H1 (cell line): ENCODE measurements at places on chromosomes 11 and 22. TPM values are rescaled to one million over a fixed set of nuclear protein-coding genes. Genes with fewer than 3 reads are reported as not detected.

Gene BTG4
- total RNA-seq = not detected in 2 replicates

Gene CDPF1
- 8.8 and 9.7 TPM in 2 replicates for total RNA-seq

Gene OR8G5
- total RNA-seq = not detected in 2 replicates

Gene C11orf87
- 0.22 and 0.29 TPM in 2 replicates for total RNA-seq

Gene CHORDC1
- 96.6 and 97.1 TPM in 2 replicates for total RNA-seq

Gene CCDC116
- total RNA-seq = not detected in 2 replicates

Gene CEND1
- 5.0 and 5.7 TPM in 2 replicates for total RNA-seq

Gene SERHL2
- total RNA-seq = 2.1 TPM in 1 of 2 replicates, not detected in the other

Gene RTN4RL2
- total RNA-seq = 23.7 and 24.4 TPM in 2 replicates

Gene HTR3A
- 6.5 and 7.5 TPM in 2 replicates for total RNA-seq

Gene KLHL22
- total RNA-seq = 9.3 and 9.4 TPM in 2 replicates

Gene MYO7A
- total RNA-seq = 1.9 and 2.4 TPM in 2 replicates

Gene LZTR1
- 29.8 and 31.0 TPM in 2 replicates for total RNA-seq

DNA sequence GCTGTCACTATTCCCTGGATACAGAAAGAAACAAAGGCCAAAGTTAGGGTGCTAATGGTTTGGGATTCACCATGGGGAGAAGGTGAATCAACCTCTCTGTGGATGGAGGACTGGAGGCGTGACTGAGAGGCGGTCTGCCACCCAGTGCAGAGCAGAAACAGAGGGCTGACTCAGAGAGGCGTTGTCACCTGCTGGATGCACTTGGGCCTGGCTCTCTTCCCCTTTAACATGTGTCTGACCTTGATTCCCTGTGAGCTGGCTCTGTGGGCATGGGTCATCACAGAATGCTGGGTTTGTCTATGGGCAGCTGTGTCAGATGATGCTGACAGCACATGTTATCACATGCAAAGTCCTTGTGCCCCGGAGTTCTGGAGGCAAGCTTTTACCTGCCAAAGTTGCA lies 75.9 kb downstream of the LDLRAD3 start:
- peaks cover 4% of the 10 kb centered on the region for H3K4me1 ChIP-seq
- no peak overlapping the region for H3K4me3 ChIP-seq
- no peaks in the 10 kb centered on the region for H3K27me3 ChIP-seq
- no peak overlapping the region for H3K27ac ChIP-seq

DNA sequence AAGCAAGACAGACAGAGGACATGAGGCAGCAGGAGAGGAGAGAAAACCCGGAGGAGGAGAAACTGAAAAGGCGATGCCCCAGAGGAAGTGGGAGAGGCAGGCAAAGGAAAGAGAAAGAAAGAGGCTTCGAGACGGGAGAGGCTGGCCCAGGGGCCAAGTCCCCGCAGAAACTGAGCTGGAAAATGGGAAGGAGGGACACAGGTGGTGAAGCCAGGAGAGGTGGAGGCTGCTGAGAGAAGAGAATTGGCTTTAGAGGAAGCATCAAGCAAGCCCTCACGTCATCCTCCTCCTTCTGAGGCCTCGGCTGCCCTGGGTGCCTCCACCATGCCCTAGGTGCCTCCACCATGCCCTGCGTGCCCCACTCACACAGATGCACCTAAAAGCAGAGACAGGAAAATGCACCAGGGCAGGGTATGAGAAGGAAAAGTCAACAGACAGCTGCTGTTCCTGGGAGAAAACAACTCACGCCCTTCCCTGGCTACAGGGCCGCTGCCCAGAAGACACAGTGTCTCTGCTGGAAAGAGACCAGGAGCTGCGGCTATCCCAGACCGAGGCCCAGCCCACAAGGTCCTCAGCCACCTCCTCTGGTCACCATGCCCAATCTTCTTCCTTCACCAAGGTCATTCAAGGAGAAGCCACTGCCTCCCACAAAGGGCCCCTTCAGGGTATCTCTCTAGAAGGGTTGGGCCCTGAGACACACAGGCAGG lies 14.3 kb downstream of the FXYD6 start:
- no peaks in the 10 kb centered on the region for H3K36me3 ChIP-seq
- no peak for DNase-seq
- no peak overlapping the region for H3K4me3 ChIP-seq
- no peaks in the 10 kb centered on the region for H3K27me3 ChIP-seq

DNA sequence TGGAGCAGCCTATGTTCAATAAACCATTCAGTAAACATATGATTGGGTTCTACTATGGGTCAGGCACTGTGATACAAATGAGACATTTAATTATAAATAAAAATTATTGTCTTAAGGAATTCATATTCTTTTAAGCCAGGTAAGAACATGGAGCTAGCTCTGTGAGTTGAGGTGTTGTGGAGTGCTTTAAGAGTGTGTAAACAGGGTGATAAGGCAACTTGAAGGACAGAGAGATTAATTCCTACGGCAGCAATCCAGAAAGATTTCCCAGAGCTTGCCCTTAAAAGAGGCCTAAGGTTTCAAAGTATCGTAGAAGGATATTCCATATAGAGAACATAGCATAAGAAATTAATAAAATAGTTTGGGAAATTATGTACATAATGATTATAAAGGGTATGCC lies 126.4 kb upstream of the FAT3 start:
- no peaks in the 10 kb centered on the region for H3K4me1 ChIP-seq
- no peak for DNase-seq
- H3K4me3 ChIP-seq = no peak overlapping the region
- no peaks in the 10 kb centered on the region for H3K27me3 ChIP-seq

DNA sequence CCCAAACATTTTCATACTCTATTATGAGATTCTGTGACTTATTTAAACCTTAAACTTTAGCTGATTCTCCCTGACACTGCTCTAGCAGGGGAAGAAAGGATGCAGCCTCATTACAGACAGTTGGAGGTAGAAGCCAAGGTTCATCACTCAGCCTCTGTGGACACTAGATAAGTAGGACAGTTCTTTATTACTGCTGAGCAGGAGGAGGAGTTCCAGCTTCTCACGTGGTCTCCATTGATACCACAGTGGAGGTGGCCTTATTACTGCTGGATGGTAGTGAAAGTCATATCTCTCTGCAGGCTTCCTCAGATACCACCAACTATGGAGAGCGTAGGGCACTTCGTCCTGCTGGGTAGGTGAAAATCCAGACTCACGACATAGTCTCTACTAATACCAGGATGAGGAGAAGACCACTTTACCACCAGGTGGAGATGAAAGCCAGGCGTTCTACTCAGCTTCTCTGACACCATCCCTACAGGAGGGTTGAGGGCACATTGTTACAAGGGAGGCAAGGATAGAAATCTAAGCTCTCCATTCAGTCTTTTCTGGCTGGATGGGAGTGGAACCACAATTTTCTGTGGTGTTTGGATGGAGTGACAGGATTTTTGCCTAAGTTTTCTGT lies 13.1 kb upstream of the ANGPTL5 start:
- no peaks in the 10 kb centered on the region for H3K36me3 ChIP-seq
- no peaks in the 10 kb centered on the region for H3K4me1 ChIP-seq
- H3K4me3 ChIP-seq = no peak overlapping the region

GRCh38 chr11:70688142-70688541 lies 289.8 kb downstream of the CTTN start:
- H3K36me3 ChIP-seq = no peaks in the 10 kb centered on the region
- no peaks in the 10 kb centered on the region for H3K27me3 ChIP-seq
- H3K4me3 ChIP-seq = no peak overlapping the region
- H3K4me1 ChIP-seq = peaks cover 7% of the 10 kb centered on the region; the same call in 1 of the 2 replicates

- H3K4me3 ChIP-seq = no peak overlapping the region
- H3K27me3 ChIP-seq = no peaks in the 10 kb centered on the region
- DNase-seq = peak; percentile 27
- no peak overlapping the region for H3K27ac ChIP-seq
- no peaks in the 10 kb centered on the region for H3K4me1 ChIP-seq
- H3K36me3 ChIP-seq = no peaks in the 10 kb centered on the region
These were observed 437.0 kb downstream of the TBC1D22A start for GRCh38 chr22:47199261-47199978.

- peak overlapping the region; percentile 75 for H3K4me3 ChIP-seq
- H3K27me3 ChIP-seq = no peaks in the 10 kb centered on the region; the same call in 1 of the 2 replicates
- no peak overlapping the region for H3K27ac ChIP-seq
- no peaks in the 10 kb centered on the region for H3K36me3 ChIP-seq
- H3K4me1 ChIP-seq = no peaks in the 10 kb centered on the region
- no peak for DNase-seq
These were observed 237.8 kb downstream of the TTC28 start for GRCh38 chr22:28441720-28442263.

- no peaks in the 10 kb centered on the region for H3K27me3 ChIP-seq
- no peaks in the 10 kb centered on the region for H3K36me3 ChIP-seq
- no peak overlapping the region for H3K4me3 ChIP-seq
- no peak for DNase-seq
- H3K4me1 ChIP-seq = no peaks in the 10 kb centered on the region
These were observed 2.2 kb upstream of the DDX10 start for GRCh38 chr11:108662700-108663099.

DNA sequence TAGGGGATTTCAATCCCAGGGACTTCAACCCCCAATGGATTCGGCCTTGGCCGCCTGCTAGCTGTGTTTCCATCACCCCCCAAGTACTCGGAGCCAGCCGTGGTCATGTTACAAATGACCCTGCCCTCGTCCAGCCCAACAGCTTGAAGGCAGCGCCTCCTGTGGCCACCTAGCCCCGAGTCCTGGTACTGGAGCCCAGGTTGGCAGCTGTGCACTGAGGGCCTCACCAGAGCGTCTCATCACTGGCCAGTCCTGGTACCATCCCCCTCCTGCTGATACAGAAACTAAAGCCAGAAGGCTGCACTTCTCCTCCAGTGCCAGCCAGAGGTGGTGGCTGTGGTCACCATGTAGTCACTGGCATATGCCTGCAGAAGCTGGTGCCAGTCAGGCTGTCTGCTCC lies 44.9 kb upstream of the FADD start:
- H3K27ac ChIP-seq = no peak overlapping the region
- no peaks in the 10 kb centered on the region for H3K36me3 ChIP-seq
- H3K4me1 ChIP-seq = no peaks in the 10 kb centered on the region; the same call in 1 of the 2 replicates

GRCh38 chr11:65642014-65642671 lies 4.2 kb downstream of the SIPA1 start:
- DNase-seq = peak; percentile 94
- peak overlapping the region; percentile 61 for H3K4me3 ChIP-seq
- peaks cover 22% of the 10 kb centered on the region for H3K4me1 ChIP-seq
- no peaks in the 10 kb centered on the region for H3K27me3 ChIP-seq
- no peaks in the 10 kb centered on the region; the same call in 1 of the 2 replicates for H3K36me3 ChIP-seq
- H3K27ac ChIP-seq = no peak overlapping the region

GRCh38 chr22:27194096-27194748 lies 536.8 kb downstream of the MIAT start:
- H3K36me3 ChIP-seq = no peaks in the 10 kb centered on the region
- H3K4me3 ChIP-seq = no peak overlapping the region
- no peaks in the 10 kb centered on the region for H3K27me3 ChIP-seq

- no peaks in the 10 kb centered on the region for H3K4me1 ChIP-seq
- no peaks in the 10 kb centered on the region for H3K27me3 ChIP-seq
- no peak overlapping the region for H3K4me3 ChIP-seq
- no peak overlapping the region for H3K27ac ChIP-seq
These were observed 231.4 kb downstream of the BLID start for GRCh38 chr11:121884626-121885025.

DNA sequence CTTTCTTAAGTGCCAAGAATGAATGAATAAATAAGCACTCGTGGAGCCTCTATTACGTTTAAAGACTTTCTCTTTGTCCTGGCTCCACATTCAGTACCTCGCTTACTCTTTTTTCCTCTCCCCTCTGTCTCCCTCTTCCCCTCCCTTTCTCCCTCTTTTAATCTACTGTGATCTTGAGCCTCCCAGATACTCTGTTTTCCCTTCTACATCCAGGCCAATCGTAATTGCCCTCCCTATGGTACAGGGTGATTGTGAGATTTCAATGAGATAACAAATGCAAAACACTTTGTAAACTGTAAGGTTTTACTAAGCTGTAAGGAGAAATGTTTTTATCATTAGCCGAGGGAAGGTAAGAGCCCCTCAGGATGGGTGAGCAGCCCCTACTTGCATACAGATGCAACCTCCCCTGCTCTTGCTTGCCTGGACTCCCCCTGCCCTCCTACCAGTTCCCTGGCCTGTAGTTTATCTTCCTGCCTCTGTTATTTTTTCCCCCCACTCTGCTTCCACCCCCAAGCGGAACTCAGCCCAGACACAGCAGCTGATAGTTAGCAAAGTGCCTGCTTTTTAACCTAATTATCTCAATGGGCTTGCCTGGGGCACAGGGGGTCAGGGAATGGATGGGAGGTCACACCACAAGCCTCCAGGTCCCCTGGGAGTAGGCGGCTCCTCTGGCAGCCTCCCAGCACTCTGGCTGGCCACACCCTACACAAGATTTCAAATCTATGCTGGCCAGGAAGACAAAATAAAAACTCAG lies 76.9 kb upstream of the CADM1 start:
- H3K4me1 ChIP-seq = peaks cover 11% of the 10 kb centered on the region; the same call in 1 of the 2 replicates
- no peaks in the 10 kb centered on the region for H3K36me3 ChIP-seq
- no peak overlapping the region for H3K27ac ChIP-seq
- no peak for DNase-seq

GRCh38 chr11:10307022-10307399 lies 2.1 kb downstream of the ADM start:
- no peaks in the 10 kb centered on the region for H3K36me3 ChIP-seq
- peak overlapping the region; percentile 70 for H3K4me3 ChIP-seq
- no peaks in the 10 kb centered on the region for H3K27me3 ChIP-seq
- DNase-seq = no peak

- no peaks in the 10 kb centered on the region for H3K4me1 ChIP-seq
- no peak for DNase-seq
- H3K27ac ChIP-seq = no peak overlapping the region
- H3K36me3 ChIP-seq = no peaks in the 10 kb centered on the region
- no peak overlapping the region for H3K4me3 ChIP-seq
These were observed 13.6 kb downstream of the C2CD3 start for GRCh38 chr11:74157169-74157568.

- H3K4me1 ChIP-seq = peaks cover 24% of the 10 kb centered on the region
- H3K27me3 ChIP-seq = peaks cover 80% of the 10 kb centered on the region
- no peak within 1 kb of the TSS for H3K27ac ChIP-seq
- H3K4me3 ChIP-seq = peak within 1 kb of the TSS; percentile 39
- peak; percentile 67 for DNase-seq
These were observed at the start of gene WNT11 for GRCh38 chr11:76206327-76207081. Gene WNT11 (minus strand): TSS chr11:76206502. CDS start chr11:76206407, 95 bp downstream.

GRCh38 chr22:28021116-28021997 lies 102.3 kb upstream of the PITPNB start:
- no peaks in the 10 kb centered on the region for H3K4me1 ChIP-seq
- no peaks in the 10 kb centered on the region for H3K27me3 ChIP-seq
- no peak overlapping the region for H3K27ac ChIP-seq
- no peak for DNase-seq
- H3K36me3 ChIP-seq = no peaks in the 10 kb centered on the region

DNA sequence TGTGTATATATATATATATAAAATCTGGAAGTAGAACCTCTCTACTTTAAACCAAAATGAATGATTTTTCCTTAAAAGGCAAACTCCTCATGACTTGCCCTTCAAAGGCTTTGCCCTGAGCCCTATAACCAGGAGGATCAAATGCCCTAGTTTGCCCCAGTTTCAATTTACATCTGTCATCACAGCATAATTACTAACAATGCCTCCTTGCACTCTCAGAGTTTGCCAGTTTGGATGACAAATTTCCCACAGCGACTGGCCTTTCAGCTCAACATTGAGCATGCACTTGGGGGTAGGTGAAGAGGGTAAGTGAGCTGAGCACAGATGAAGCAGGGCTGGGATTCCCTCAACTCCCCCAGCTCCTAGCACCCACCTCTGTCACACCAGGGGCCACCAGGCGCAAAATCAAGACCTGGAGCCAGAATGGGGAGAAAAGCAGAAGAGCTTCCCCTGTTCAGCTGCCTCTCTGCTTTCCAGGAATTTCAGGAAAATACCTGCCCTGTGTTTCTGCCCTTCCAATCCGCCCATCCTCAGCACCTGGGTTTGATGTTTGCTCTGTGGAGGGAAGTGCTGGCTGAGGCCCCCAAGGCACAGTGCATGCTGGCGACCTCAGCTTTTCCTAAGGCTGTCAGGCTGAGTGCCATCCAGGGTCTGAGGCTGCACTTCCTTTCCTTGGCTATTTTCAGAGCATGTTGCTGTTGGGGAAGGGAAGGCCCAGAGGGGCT lies 67.5 kb downstream of the ADAMTS15 start:
- H3K4me3 ChIP-seq = no peak overlapping the region
- H3K36me3 ChIP-seq = no peaks in the 10 kb centered on the region
- no peaks in the 10 kb centered on the region; the same call in 1 of the 2 replicates for H3K27me3 ChIP-seq
